ENCODE measurements at places on chromosomes 5 and 9.

GRCh38 chr9:104556830-104557634, 11.9 kb upstream of the OR13C8 start:
- no peak for DNase-seq

- DNase-seq, result no peak
Observed at GRCh38 chr5:91058575-91058974, 324.5 kb downstream of the ARRDC3 start.

GRCh38 chr9:1454616-1455347, 404.6 kb downstream of the DMRT2 start:
- no peak for DNase-seq

DNA sequence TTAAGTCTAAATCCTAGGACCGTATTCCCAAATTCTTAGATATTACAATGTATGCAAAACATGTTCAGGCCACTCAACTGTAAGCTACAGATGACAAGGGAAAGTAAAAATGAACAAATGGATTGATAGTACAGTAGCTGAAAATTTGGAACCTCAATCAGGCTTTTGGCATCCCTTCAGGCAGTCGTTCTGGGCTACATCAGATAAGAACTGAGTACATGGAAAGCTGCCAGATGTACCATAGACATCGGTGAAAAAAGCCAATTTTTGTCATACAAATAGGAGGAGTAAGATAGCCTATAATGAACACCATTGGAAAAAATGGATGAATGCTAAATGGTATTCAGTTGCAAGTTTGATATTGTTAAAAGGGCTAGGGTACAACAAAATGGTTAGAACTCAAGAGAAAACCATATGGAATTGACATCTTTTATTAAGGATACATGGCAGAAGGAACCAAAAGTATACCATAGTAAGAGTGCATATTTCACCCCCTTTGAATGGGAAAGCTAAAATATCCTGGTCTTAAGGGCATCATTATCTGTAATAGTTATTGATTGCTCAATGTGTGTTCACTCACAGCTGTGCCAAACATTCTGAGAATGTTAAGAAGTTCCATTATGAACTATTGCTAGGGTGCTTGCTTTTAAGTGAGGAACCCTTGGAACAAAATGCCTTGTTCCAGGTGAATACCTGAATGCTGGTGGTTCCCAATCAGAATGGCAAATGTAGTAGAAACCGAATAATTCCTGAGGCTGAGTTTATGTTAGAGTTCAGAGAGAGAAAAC, 86.4 kb downstream of the NR3C1 start:
- DNase-seq, result no peak

- no peak for DNase-seq
Observed at GRCh38 chr5:490116-491106, 33.8 kb downstream of the SLC9A3 start.

Data from naive thymus-derived CD8-positive, alpha-beta T cell (primary cell).